ENCODE measurements at places on chromosomes 3 and 15.

DNA sequence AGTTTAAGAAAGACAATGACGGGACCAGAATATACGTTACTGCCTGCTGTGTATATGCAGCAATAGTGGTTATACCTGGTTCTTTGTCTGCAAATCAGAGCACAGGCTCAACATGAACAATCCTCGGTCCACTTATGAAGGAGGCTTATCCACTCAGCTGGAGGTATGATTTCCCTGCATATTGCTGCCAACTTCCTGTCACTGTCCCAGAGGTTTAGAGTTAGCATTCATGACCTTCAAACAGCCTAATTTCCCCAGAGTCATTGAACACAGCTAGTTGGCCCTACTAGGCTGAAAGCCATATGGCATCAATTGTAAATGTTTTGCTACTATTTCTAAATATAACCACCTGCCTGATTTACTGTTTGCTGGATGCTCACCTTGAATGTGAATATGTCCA lies 224.9 kb upstream of the ZNF717 start:
- DNase-seq: no peak

DNA sequence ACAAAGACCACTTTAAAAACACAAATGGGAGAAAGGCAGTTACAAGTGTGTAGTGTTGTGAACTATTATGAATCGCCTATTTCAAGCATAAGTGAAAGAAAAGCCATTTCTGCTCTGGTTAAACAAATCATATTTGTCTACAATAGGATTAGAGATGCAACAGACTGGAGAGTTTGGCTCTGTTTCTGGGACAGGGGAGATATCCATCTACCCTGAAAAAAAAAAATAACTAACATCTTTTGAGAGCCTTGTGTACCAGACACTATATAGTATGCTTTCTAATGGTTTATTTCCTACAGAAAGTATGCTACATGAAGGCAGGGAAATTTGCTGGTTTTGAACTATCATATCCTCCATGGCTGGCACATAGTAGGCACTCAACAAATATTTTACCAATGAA lies 106.7 kb upstream of the FHIT start:
- DNase-seq: no peak

DNA sequence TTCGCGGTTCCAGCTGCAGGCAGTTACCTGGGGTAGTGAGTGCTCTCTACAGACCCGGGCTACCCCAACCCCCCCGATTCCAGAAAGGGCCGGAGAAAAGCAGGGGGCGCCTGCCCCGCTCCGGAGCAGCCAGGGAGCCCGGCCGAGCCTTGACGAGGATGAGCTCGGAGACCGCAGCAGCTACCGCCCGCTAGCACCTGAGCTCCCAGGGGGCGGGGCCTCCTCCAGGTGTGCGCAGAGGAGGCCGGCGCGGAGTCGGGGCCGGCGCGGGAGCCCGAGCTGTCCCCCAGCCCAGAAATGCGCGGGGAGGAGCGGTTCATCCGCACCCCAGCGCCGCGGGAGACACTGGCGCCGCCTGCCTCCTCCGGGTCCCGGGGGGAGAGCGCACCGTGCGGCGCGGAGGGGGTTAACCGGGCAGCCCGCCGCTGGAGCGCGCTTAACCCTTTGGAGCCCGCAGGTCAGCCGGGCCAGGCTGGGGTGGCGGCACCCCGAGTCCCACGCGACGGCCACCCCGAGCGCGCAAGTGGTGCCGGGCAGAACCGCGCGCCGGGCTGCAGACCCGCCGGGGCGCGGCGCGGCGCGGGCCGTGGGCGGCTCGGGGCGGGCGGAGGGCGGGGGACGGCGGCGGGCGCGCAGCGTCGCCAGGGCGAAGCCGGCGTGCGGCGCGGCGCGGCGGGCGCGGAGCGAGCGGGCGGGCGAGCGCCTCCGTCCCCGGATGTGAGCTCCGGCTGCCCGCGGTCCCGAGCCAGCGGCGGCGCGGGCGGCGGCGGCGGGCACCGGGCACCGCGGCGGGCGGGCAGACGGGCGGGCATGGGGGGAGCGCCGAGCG lies at the start of gene CACNA1D:
TSS of gene CACNA1D (plus strand) at position 649 of the 829 bp plus-strand sequence. CDS start 556 bp downstream, outside the sequence.
- DNase-seq: peak; percentile 86

- no peak for DNase-seq
These were observed 41.5 kb downstream of the PXYLP1 start for GRCh38 chr3:141272906-141273662.

- no peak for DNase-seq
These were observed 857 bp downstream of the AEN start for GRCh38 chr15:88621789-88622604.

GRCh38 chr15:67198157-67198754 lies 56.2 kb downstream of the AAGAB start:
- DNase-seq: no peak

GRCh38 chr3:37668431-37668817 lies 193.3 kb upstream of the CTDSPL start:
- no peak for DNase-seq

DNA sequence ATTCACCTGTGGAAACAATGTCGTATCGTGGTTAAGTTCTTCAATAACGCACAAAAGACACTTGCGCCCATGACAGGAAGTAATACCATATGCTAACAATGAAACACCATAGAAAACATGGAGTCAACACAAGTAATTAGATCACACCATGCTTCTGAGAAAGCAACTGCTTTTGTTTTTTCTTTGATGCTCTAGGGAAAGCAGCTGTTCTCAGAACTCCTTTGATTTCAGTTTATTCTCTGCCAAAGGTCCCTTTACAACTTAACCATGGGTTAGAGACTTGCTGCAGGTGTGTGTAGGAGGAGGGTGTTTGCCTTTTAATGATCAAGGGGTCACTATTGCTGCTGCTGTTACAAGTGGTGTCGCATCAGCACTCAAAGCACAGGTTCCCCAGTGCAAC lies 324.0 kb upstream of the SLCO3A1 start:
- DNase-seq: no peak

DNA sequence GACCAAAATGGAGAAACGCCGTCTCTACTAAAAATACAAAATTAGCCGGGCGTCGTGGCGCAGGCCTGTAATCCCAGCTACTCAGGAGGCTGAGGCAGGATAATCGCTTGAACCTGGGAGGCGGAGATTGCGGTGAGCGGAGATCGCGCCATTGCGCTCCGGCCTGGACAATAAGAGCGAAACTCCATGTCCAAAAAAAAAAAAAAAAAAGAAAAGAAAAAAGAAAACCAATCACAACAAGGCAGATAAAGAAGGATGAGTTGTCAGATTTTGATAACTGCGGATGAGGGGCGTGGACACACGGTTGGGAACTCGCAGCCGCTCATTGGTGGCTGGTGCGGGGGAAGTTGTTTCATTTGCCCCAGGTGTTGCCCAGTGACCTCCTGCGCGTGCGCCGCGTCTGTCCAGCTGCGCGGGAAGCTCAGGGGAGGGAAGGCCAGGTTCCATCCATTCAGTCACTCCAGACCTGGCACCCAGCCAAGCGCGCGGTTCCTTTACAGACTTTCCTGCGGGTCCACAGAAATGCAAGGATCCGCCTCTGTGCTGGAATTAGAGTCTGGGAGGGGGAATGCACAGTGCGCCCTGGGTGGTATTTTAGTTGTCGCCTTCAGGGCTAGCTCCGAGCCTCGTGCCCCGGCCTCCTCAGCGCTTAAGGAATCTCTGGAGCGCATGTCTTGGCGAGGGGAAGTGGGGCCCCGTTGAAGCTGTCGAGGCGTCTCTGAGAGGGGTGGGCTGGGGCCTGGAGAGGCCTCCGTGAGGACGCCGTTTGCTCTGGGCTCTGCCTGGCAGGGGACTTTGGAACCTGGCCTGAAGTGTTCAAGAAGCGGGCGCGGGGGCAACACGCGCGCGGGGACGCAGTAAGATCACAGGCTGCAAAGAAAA lies 708 bp upstream of the GCHFR start:
- peak; percentile 87 for DNase-seq

- DNase-seq: no peak
These were observed 199.9 kb downstream of the MFSD1 start for GRCh38 chr3:159001711-159002110.

- DNase-seq: no peak
These were observed 2.4 kb upstream of the PDCD6IP start for GRCh38 chr3:33795856-33796536.

GRCh38 chr15:67150023-67150860 lies 84.8 kb downstream of the SMAD3 start:
- DNase-seq: peak; percentile 53

DNA sequence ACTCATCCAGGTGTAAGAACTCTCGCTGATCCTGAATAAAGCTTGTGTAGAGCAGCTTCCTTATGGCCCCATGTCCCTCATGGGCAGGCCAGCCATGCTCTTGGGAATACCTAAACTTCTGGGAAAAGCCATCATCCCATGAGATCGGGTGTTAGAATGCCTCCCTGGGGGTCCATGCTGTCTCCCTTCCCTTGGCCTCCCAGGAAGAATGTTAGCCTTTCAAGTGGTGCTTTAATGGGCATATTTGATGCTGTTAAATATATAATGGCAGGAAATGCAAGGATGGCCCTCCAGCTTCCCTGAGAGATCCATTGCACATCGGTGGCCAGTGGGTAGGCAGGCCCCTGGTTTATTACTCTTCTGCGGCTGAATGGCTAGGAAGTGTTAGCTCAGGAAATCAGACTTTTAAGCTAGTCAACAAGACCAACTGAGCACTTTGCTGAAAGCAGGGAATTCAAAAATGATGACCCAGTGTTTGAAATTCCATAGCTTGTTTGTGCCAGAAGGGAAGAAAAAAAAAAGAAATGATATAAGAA lies 60.5 kb upstream of the LRTM1 start:
- DNase-seq: no peak

GRCh38 chr3:159322322-159322939 lies 520.6 kb downstream of the MFSD1 start:
- DNase-seq: peak; percentile 24

GRCh38 chr3:183340222-183340621 lies 87.2 kb downstream of the B3GNT5 start:
- DNase-seq: no peak

- DNase-seq: no peak
These were observed 127.4 kb upstream of the ZPLD1 start for GRCh38 chr3:102307442-102307841.

GRCh38 chr3:127755305-127755681 lies 67.0 kb downstream of the MGLL start:
- DNase-seq: no peak

- DNase-seq: no peak
These were observed 630.4 kb downstream of the CADM2 start for GRCh38 chr3:85589145-85589544.

DNA sequence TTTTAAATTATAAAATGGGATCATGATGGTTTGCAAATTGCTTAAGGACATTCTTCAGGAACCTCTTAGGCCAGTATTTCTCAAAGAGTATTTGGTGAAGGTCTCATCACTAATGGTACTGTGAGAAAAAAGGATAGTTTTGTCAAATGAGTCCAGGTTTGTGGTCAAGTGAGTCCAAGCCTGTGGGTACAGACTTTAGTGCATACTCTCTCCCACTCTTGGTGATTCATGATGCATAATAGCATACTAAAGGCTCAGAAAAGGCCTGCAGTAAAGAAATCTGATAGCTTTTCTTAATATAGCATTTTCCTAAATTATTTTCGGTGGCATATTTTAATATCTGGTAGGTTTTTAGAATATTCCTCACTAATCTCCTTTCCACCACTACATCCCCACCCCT lies 20.0 kb downstream of the BOC start:
- no peak for DNase-seq

DNA sequence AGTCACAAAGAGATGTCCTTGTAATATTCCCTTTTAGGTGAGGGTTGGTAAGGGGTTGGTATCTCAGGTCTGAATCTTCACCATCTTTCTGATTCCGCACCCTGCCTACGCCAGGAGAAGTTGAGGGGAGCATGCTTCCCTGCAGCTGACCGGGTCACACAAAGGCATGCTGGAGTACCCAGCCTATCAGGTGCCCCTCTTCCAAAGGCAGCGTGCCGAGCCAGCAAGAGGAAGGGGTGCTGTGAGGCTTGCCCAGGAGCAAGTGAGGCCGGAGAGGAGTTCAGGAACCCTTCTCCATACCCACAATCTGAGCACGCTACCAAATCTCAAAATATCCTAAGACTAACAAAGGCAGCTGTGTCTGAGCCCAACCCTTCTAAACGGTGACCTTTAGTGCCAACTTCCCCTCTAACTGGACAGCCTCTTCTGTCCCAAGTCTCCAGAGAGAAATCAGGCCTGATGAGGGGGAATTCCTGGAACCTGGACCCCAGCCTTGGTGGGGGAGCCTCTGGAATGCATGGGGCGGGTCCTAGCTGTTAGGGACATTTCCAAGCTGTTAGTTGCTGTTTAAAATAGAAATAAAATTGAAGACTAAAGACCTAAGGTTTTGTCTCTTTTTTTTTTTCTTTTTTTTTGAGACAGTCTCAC lies 19.8 kb downstream of the TYRO3 start:
- no peak for DNase-seq

GRCh38 chr3:30895329-30895728 lies 868 bp upstream of the GADL1 start:
- DNase-seq: no peak

All from mucosa of descending colon (tissue), 3 donors.